NCI-H1436 treated with DMSO at 0.1 percent for 48 hours (cell line): ENCODE measurements at places on chromosomes 5 and 9.

DNA sequence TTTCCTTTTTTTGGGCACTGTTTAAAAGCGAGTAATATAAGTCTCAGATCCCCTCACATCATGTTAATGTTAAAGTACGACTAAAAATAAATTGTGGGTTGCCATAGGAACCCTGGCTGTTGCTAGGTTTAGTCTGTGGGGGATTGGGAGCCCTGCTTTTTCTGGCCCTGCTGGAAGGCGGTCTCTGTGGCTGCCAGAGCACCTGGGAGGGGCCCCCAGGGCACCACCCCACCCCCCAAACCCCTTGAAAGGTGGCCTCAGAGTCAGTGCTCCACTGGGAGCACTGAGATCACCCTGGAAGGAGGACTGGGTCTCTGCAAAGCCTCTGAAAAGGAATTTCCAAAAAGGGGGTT, 66.2 kb upstream of the NEURL1B start:
- no peak for DNase-seq

DNA sequence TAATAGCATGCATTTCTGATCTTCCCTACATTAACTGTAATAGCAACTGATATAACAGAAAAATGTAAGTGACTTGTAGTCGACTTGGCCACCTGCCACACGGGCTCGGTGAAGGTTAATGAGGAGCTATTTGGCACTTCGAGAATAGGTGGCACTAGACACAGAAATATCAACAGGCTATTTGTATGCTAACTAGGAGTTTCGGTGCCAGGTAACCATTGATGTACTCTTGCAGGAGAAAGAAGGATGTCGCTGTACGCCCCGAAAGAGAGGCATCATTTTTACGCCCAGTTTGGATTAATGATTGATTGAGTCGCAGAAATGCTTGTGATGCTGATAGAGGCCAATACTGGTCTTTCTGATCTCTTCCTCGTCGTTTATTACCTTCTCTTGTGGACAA, 516 bp upstream of the DMRT2 start:
- no peak for DNase-seq

DNA sequence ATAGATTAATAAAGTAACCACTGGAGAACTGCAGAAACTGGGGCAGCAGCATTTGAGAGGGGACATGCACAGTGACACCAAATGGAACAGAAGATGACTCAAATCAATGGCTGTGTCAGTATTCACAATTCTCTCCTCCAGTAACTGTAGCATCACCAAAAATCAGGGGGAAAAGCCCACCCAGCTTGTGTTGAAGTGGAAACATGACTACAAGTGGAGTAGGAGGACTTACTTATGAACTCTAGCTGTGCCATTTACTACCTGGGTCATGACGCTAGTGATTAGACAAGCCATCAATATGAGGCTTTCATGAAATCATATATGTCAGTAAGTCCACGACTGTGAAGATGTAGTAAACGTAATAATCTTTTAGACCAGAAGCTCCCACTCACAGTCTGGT, 199.8 kb upstream of the PTGER4 start:
- no peak for DNase-seq

- no peak for DNase-seq
Observed at GRCh38 chr5:104345222-104346016, 782.8 kb upstream of the NUDT12 start.

GRCh38 chr5:115297031-115297430, 577 bp upstream of the CCDC112 start:
- no peak for DNase-seq

DNA sequence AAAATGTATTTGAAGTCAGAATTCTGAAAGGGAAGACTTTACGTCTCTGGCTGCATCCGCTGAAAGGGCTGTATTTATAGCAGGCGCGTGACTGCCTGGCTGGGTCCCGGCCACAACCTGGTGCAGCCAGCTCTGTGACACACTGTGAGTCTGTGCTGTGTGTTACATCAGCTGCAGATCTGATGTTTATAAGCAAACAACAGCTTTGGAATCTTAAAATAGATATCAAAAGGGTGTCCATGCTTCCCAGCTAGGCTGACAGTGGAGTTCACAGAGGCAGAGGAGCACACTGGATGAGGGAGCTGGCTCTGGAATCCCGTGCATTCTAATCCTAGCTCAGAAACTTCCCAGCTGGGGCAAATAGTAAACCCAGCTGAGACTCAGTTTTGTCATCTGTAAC, 433.4 kb upstream of the BRINP1 start:
- DNase-seq: no peak

GRCh38 chr9:69671879-69672595, at the start of gene APBA1:
Gene APBA1 (minus strand): TSS chr9:69672371.
- DNase-seq: no peak

DNA sequence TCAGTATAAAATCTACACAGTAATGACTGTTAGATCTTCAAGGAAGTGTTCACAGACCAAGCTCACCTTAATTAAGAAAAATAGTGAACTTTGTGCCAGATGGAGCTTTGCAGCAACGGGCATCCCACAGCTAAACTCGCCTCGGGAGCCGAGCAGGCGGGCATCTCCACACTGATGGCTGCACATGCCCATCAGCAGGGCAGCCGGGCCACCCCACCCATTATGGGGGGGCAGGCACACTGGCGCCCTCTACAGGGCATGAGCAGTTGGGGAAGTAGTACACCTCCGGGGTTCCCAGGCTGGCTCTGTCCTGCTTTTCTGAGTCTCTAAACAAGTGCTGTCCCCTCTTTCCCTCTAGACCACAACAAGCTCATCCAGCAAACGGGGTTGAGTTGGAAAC, 21.6 kb downstream of the ANKS6 start:
- DNase-seq: no peak

GRCh38 chr5:75351139-75351926, 14.3 kb downstream of the HMGCR start:
- no peak for DNase-seq

- peak; percentile 17 for DNase-seq
Observed at GRCh38 chr9:37963936-37964739, 60.2 kb upstream of the SLC25A51 start.

- DNase-seq: no peak
Observed at GRCh38 chr9:137317021-137317717, 15.1 kb upstream of the NRARP start.

DNA sequence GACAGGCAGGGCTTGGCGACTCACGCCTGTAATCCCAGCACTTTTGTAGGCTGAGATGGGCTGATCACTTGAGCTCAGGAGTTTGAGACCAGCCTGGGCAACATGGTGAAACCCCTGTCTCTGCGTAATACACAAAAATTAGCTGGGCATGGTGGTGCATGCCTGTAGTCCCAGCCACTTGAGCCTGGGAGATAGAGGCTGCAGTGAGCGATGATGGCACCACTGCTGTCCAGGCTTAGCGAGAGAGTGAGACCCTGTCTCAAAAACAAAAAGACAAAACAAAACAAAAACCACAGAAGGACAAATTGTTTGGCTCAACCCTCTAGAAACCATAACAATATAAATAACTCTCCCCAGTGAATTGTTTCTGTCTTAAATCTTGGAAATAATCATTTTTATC, 92.6 kb upstream of the ERBIN start:
- no peak for DNase-seq

DNA sequence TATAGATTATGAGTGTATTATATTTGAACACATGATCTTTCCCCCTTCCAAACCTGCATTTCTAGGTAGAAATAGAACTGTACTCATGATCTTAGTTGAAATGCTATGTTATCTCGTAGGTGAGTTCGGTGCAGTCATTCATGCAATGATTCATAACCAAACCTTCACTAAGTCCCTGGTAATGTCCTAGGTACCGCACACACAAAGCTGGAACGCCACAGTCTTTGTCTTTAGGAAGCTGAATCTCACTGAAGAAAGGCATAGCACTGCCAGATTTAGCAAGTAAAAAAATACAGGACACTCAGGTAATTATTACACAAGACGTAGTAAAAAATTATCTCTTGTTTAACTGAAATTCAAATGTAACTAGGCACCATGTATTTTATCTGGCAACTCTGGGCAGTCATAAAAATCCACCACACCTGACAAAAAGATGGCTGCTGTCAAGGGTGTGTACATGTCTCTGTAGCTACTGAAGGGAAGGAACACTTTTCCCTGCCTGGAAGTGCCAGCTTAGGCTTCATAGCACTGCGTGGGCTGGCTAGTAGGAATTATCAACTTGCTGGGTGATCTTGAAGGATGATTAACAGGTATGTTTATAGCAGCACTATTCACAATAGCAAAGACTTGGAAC, 28.0 kb upstream of the TXN start:
- DNase-seq: no peak

GRCh38 chr5:74107899-74108298, 481.9 kb downstream of the ARHGEF28 start:
- DNase-seq: no peak

DNA sequence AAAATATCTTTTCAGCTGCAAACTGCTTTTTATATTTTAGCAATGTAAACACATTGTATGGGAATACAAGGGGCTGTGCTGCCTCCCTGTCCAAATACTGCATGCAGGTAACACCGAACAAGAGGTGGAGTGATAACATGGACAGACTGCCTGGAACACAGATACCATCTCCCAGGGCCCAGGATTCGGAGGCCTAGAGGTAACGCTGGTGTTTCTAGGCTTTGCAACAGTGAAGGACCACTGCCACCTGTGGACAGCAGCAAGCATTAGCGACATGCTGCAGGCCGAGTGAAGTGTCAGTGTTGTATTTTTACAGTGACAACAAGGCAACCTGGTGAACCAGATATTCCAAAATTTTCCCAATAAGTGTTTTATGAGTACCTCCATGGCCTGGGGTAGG, 379.1 kb downstream of the DMRT2 start:
- DNase-seq: no peak

GRCh38 chr5:74945561-74946165, 79.5 kb upstream of the FAM169A start:
- DNase-seq: no peak

DNA sequence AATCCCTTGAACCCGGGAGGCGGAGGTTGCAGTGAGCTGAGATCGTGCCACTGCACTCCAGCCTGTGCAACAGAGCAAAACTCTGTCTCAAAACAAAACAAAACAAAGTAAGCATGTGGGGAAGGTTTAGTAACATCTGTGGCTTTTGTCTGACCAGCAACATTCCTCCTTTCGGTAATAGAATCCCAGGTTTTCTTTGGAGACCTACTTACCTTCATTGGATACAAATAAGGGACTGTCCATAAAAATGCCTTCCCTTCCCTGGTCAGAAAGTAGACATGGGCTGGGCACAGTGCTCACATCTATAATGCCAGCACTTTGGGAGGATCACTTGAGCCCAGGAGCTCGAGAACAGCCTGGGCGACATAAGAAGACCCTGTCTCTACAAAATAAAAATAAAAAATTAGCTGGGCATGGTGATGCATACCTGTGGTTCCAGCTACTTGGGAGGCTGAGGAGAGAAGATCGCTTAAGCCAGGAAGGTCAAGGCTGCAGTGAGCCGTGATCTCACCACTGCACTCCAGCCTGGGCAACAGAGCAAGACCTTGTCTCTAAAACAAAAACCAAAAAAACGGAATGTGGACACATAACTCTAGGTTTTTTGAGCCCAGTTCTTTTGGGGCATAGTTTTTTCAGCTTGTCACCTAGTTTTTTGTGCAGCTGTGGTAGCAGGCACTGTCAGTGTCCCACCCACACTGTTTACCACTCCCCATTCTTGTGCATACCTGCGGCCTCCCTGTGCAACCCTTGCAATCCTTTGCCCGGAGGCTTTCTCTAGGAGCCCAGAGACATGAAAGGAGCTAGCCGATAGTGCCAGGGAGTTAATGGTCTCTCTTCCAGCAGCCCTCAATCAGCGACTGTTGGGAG, 9.0 kb upstream of the SPINK4 start:
- no peak for DNase-seq

- no peak for DNase-seq
Observed at GRCh38 chr9:87292449-87293191, 205.0 kb upstream of the DAPK1 start.

DNA sequence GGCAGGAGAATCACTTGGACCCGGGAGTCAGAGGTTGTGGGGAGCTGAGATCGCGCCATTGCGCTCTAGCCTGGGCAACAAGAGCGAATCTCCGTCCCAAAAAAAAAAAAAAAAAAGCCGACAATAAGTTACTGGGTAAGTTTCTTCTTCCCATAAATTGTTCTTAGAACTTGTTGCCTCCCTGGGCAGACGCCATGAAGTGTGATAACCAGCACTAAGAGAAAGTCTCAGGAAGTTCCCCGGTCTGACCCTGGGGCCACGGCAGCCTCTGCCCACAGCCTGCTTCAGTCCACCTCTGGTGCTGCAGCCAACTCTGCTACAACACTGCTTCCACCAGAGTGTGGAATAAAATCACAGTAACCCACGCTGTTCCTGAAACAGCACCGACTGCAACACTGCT, 19.1 kb downstream of the LPCAT1 start:
- no peak for DNase-seq

DNA sequence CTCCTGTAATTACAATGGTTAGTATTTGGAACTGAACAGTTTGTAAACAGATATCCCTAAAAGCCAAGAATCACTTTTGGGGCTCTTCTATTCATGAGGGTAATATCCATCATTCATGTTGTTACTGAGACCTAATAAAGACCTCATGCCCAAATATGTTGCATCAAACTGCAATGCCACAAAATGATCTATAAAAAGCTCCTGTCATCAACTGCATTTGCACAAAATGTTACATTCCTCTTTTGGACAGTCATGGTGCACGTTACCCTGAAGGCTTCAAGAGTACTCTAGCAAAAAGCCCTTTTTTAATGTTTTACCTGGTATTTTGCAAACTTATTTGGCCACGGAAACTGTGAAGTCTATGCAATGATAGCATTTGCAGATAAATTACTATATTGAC, 14.2 kb upstream of the EQTN start:
- no peak for DNase-seq

DNA sequence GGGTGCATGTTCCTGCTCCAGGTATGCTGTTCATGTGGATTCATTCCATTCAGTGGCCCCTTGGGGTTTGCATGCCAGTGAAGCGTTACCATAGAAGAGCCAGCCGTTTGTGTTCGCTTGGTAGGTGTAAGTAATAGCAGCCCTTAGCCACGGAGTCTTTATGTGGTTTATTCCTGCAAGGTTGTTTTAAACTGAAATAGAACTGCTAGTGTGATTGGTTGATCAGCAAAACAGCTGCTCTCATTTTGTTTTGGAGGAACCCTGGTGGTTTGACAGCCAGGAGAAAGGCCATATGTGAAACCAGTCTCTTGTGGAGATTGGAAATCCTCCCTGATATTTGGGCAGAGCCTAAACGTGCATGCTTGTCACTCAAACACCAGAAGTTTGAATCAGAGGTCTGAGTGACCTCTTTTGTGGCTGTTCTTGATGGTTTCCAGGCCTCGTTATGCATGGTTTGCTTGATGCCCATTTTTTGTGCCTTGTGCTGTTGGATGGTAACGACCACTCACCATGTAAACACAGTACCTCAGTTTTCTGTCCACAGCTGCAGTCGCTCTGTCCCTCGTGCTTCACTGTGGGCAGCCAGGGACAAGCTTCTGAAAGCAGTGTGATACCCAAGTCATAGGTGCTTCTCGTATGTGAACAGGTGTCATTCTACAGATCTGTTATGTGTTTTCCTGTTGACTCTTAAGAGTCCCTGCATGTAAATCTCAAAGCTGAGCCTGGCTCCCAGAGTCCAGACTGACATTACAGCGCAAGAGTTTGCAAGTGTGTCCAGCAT, 58.3 kb upstream of the NXNL2 start:
- no peak for DNase-seq

GRCh38 chr5:38598994-38599617, 42.7 kb upstream of the LIFR start:
- no peak for DNase-seq

GRCh38 chr5:107557051-107557658, 113.6 kb downstream of the EFNA5 start:
- no peak for DNase-seq

GRCh38 chr9:112503170-112503569, 16.5 kb downstream of the KIAA1958 start:
- DNase-seq: no peak

GRCh38 chr5:15003511-15003920, 131.9 kb upstream of the ANKH start:
- DNase-seq: peak; percentile 31

GRCh38 chr5:97838214-97838613, 655.2 kb upstream of the RIOK2 start:
- DNase-seq: no peak
